ENCODE measurements at places on chromosomes 4 and X.
A peak's percentile ranks its signal among the peaks of the same experiment; 100 is the strongest.

DNA sequence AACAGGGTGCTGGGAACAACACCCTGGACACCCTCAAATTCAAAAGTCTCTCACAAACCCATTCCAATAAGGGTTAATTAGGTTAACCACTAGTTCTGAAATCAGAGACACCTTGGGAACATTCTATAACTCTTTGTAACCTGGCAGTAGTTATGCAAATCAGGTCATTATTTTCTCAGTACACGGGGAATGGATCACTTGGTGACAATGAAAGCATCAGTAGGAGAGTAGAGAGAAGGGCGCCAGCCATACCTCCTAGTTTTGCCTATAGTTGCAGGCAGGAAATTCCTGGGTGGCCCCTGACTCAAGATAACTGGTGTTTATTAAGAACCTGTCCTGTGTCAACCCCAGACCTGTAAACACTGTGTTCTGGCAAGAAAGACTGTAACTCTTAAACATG lies 2.5 kb downstream of the CCDC110 start:
- no peak for DNase-seq

DNA sequence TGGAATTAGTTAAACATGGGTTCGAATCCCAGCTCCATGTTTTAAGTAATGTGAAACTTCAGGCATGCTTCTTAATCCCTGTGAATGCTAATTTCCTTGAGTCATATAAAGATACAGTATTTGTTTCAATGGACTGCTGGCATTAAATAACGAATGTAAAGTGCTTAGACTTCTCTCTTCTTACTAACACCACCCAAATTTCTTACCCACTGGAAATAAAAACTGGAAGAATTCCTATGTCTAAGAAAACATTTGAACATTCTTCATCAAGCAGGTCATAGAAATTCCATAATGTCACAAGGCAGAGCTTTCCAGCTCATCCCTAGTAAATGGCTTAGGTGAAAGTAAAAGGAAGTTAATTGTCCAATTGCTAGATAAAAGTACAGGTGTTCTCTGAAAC lies 172.5 kb downstream of the ANK2 start:
- DNase-seq = no peak

GRCh38 chrX:45557387-45557786 lies 356.7 kb upstream of the DIPK2B start:
- DNase-seq = no peak

GRCh38 chrX:120001787-120002186 lies 58.2 kb upstream of the NKAP start:
- DNase-seq = no peak

DNA sequence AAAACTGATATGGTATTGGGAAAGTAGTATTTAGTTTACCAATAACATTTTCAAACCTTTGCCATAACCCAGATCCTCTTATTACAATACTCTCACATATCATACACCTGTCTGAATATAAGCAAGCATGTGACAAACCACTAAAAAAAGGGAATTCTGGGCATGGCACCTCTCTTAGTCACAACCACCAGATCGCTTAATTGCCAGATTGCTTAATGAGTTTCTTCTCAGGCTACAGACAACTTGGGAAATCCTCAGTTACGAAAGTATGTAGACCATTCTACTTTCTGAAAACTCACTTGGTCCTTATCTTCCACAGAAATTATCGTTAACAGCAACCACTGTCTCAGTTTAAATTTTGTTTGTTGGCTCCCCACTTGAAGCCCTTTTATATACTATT lies 2.1 kb downstream of the NAF1 start:
- no peak for DNase-seq

DNA sequence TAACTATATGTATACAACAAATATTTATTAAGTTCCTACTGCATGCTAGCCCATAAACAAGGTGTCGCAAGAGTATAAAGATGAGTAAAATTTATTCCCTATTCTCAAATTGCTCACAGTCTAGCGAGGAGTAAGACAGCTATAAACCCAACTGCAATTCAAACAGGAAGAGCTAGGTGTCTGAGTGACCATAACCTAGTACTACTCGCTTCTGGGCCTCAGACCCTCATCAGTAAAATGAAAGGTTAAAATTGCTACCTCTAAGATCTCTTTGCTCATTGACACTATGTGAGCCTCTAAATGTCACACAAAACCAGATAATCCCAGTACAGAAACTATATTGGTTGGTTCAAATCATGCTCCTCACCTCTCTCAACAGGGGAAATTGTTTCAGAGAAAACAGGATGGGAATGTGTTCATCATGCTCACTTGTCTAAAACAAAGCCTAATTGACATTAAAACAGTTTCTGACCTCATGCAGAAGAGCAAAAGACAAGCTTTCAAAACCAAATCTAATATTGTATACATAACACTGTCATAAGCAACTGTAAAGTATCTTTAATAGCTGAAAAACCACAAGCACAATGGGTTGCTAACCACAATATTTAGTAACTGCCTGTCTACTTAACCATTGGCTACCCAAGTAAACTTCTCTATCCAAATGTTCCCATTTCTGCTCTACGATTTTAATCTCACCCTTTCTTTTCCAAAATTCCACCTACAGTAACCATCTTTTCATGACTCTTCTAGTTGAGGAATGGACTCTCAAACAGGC lies 264.6 kb upstream of the FMR1 start:
- no peak for DNase-seq

- DNase-seq = no peak
Measured at GRCh38 chr4:37667197-37668100, 18.7 kb downstream of the RELL1 start.

GRCh38 chr4:101253121-101253520 lies 94.2 kb downstream of the PPP3CA start:
- no peak for DNase-seq

DNA sequence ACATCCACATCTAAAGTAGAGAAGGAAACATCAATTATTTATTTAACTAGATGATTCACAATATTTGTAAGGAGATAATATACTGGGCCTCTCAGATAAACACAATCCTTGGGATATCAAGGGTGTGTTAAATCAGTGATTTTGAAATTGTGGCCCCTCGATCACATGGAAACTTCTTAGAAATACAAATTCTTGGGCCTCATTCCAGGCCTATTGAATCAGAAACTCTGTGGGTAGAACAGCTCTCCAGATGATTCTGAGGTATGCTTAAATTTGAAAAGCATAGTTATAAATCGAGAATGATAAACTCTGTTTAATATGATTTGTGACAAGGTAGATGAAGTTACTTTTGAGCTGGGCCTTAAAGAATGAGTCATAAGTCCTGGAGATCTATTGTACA lies 64.3 kb upstream of the GPR174 start:
- DNase-seq = no peak

- peak; percentile 1 for DNase-seq
Measured at GRCh38 chrX:138128027-138128671, 562.2 kb downstream of the ZIC3 start.

GRCh38 chr4:154124539-154125255 lies 335.8 kb upstream of the SFRP2 start:
- no peak for DNase-seq

- DNase-seq = no peak
Measured at GRCh38 chrX:71184092-71184491, 38.9 kb upstream of the GJB1 start.

GRCh38 chr4:56768763-56769162 lies 52.7 kb downstream of the SPINK2 start:
- DNase-seq = no peak

GRCh38 chr4:185892165-185892564 lies 80.2 kb upstream of the SORBS2 start:
- DNase-seq = no peak

DNA sequence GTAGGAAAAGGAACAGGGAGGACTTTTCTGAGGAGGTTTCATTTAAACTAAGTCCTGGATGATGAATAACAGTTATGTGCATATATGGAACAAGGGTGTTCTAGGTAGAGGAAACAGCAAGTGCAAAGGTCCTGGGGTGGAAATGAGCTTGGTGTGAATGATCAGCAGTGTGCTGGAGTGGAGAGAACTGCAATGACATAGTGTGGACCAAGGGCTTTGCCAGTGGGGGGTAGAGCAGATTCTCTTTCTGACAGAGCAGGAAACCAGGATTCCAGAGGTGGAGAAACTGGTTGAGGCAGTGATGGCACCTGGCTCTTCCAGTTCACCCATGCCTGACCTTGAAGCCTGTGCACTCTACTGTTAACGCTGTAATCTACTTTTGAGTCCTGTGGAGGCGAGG lies 1.7 kb downstream of the PPP1R3F start:
- DNase-seq = no peak

- DNase-seq = peak; percentile 10
Measured at GRCh38 chrX:141278306-141278705, 36.0 kb upstream of the SPANXC start.

- no peak for DNase-seq
Measured at GRCh38 chrX:78653118-78653822, 5.9 kb downstream of the RTL3 start.

GRCh38 chr4:126957556-126957955 lies 675.2 kb upstream of the INTU start:
- no peak for DNase-seq

DNA sequence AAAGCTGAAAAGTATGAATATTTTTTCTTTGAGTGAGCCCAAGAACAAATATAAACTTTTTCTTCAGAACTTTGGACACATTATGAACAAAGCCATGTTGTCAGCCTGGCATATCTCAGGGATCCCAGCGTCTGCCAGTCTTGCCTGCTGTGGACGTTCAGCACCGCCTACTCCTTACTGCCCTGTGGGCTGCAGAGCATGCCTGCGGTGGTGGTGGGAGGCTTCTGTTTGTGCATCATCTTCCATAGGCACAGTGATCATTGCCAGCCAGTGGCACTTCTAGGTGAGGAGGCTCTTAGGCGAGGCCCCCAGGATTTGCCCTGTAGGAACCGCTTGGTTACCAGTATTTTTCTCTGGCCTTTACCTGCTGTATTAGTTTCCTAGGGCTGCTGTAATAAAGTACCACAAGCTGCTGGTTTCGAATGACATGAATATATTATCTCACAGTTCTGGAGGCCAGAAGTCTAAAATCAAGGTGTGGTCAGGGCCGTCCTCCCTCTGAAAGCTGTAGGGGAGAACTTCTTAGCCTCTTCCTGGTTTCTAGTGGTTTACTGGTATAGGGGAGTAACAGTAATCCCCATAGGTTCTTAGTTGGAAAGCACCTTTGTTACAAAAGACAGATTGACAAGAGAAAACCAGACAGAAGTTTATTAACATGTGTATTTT lies 15.4 kb downstream of the ANXA3 start:
- DNase-seq = no peak

DNA sequence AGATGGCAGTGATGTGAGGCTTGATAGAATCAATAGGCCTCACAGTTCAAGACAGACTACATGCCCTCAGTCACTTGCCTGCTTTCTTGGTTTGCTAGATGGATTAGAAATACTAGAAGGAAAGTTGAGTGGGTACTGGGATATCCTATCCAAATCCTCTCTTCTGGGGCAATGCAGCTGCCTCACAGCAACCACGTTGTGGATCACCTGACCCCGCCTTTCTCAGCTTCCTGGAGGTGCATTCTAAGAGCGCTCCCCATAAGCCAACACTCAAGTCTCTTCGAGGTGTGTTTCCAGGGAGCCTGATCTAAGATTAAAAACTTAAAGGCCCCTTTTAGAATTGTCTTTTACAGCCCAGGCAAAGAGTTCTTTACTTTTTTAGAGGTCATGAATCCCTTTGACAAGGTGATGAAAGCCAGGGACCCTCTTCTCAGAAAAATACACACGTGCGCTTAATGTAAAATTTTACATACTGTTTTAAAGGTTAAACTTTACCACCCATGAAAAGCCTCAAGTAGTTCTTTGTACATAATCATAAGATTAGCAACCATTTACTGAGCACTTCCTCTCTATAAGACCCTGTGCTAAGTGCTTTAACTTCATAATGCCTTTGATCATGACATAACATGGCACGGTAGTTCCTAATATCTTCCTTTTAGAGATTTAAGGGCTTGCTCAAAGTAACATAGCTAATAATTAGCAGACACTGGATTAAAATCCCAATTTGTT lies 840 bp upstream of the RPL34 start:
- peak; percentile 36 for DNase-seq

GRCh38 chr4:153084980-153085630 lies 119.1 kb upstream of the TRIM2 start:
- peak; percentile 78 for DNase-seq

DNA sequence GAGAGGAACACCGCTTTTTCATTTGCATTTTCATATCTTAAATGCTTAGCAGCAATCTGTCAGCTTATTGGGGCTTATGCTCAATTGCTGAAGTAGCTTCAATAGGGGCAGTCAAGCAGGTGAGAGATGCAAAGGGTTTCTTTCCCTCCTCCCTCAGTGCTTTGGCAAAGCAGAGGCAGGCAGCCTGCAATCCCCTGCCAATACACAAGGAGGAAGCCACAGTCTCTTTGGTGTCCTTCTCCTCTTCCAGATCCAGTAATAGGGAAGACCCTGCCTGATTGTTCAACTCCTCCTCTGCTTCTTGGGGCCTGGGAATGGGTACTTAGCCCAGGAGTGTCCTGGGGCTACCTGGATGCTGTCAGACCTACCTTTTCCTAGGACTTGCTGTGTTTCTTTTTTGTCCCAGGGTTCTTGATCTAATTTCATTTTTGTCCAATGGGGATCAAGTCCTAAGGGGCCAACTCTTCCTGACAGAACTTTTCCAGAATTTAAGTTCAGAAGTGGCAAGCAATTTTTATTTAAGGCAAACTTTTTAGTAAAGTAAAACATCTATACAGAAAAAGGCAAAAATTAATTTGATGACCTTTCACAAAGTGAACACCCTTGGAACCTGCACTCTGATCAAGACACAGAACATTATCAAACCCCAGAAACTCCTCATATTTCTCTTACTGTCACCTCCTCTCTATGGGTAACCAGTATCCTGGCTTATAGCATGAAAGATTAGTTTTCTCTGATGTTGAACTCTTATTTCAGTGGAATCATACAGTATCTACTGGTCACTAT lies 260.3 kb downstream of the PPP3CA start:
- DNase-seq = no peak

- no peak for DNase-seq
Measured at GRCh38 chr4:107742791-107743190, 22.8 kb upstream of the PAPSS1 start.

DNA sequence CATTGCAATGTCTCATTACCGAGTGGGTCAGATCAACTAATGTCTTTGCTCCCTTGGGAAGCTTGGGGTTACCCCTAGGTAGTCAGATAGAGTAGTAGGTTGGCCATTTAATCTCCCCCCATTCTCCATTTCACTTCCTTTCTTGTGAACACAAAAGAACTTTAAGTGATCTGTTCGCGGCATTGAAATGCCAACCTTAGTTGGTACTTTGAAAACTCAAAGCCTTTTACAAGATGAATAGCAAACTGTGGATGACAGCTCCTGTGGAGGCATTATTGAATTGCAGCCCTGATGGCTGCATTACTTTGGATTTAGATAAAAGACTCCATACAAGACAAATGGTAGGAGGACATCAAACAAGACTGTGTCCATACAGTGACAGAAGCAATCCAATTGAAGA lies 469.1 kb downstream of the GBA3 start:
- DNase-seq = no peak
